HepG2 (cell line): ENCODE measurements at places on chromosomes 7 and 10. TPM values are rescaled to one million over a fixed set of nuclear protein-coding genes. Genes with fewer than 3 reads are reported as not detected.

The TAS2R5 gene
- 0.65 and 1.7 TPM in 2 replicates for total RNA-seq

The VAX1 gene
- not detected in 2 replicates for total RNA-seq

The ZNF783 gene
- total RNA-seq, result 1.3 and 5.2 TPM in 2 replicates

The OR2A42 gene
- total RNA-seq, result not detected in 2 replicates

The MMRN2 gene
- 0.04 TPM in 1 of 2 replicates, not detected in the other for total RNA-seq
